ENCODE measurements at places on chromosomes 3 and 15.

- DNase-seq: no peak
Observed at GRCh38 chr15:83356501-83357399, 72.3 kb upstream of the BNC1 start.

DNA sequence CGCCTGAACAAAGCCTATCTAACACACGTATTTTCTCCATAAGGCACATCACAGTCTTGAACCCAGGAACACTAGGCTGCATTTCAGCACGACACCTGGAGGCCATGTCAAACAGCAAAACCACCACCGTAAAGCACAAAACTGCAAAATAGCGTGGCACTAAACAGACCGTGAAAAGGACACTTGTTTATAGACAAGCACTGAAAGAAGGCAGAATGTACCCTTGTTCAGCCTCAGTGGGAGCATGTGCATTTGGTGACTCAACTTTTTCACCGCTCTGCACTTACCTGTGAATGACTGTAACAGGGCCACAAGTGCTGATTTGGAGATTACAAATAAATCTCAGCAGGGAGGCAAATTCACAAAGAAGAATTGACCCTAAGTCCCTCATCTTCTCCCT is 80.8 kb downstream of the ISG20 start:
- no peak for DNase-seq

DNA sequence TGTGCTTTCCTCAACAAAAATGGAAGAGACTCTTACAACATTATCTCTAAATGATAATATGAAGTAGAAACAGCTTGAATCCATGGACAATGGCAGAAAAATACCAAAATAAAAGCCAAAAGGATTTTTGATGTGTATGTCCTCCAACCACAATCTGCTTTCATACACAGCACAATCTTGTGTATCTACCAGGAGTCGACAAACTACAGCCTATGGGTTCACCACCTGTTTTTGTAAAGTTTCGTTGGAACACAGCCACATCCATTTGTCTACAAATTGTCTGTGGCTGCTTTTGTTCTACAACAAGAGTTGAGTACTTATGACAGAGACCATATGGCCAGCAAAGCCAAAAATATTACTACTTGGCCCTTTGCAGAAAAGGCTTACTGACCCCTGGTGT is 88.7 kb upstream of the UBE2E2 start:
- DNase-seq: no peak

DNA sequence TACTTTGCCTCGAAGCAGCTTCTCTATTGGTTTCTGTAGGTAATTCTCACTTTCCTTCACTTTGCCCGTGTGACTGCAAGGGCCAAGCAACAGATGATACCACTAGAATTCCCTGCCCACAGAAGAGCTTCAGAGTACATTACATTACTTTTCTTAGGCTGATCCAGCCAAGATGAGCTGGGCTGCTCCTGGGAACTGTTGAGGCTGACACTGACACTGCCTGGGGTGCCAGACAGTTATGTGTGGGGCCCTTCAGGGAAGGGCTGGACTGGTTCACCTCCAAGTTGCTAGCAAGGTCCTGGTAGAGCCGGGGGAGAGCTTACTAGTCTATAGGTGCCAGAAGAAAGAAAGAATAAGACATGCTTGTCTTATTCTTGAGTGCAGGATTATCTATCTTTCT is 19.0 kb downstream of the GORASP1 start:
- no peak for DNase-seq

DNA sequence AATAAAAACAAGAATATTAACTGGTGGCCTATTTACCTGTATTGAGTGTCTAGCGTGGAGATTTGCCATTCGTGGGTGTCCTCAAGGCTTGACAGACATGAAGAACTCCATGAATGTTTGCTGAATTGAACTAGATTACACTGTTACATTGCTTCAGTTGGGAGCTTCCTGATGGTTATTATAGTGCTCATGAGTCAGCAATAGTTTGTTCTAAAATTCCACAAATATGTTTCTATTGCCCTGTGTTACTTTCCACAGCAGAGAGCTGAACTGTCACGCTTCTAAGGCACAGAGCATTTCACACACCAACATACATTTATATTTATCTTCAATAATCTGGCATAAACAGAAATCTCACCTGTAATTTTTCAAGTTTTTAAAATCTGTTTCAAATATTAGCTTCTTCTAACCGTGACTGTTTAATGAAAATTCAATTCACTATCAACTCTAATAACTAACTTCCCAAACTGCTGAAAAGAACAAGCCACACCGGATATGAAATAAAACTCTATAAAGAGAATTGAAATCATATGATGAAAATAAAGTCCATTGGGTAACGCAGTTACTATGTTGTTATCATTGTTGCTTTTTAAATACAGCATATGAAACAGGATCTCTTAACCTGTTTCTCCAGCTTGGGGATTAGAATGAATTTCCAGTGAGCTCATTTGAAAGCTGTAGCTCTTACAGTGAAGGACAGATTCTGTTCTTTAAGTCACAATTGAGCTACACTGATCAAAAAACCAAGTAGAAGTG is 61.2 kb upstream of the MCF2L2 start:
- DNase-seq: no peak

- no peak for DNase-seq
Observed at GRCh38 chr3:122031123-122031468, 9.0 kb upstream of the ILDR1 start.

GRCh38 chr3:161016417-161017313 is 88.5 kb downstream of the B3GALNT1 start:
- no peak for DNase-seq

DNA sequence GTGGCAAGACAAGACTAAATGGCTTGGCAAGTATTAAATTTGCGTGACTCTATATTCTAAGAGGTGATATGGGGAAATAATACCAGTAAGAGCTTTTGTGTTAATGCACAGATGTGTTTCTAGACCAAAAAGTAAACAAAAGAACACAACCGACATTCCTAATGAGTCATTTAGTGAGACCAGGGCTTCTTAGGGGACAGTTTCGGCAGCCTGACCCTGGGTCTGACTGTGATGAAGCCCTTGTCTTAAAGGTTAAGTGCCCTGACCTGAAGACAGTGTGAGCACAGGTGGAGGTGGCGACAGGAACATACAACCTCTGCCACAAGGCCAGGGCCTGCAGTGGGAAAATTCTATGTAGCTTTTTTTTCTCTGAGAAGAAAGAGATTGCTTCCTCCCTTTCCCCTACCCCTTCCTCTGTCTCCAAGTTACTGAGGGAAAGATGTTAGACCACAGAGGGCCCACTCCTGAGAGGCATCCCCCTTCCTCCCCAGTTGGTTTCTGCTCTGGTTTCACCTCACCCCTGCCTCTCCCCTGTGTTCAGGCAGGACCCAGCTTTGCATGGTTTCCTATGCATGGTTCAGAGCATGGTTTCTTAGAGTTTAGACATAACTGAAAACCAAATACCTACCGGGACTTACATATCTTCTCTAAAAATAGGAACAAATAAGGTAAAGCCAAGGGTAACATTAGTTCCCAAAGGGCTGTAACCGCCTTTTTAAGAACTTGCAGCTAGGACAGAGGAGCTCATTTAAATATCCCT is 24.8 kb upstream of the CMTM7 start:
- DNase-seq: no peak

DNA sequence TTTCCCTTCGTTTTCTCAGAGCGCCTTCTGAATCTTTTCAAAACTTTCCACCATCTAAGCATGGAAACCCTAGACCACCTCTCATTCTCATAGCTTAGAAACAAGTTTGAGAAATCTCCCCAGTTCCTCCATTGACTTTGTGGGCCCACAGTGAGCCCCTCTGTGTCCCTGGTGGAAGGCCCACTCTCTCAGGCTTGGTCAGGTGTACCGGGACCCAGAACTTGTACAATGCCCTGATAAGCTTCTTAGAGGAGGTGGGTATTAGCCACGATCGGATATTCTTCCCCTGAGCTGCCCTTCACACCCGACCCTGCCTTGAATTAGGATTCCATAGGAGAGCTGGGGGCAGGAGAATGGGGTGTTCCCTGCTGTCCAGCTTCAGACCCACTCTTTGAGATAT is at the start of gene SLC24A1:
SLC24A1 (plus strand) TSS at position 301 of the 400 bp plus-strand sequence. CDS start 2,143 bp downstream, outside the sequence.
- no peak for DNase-seq

GRCh38 chr3:128376516-128376915 is 90.2 kb downstream of the DNAJB8 start:
- DNase-seq: no peak

- no peak for DNase-seq
Observed at GRCh38 chr3:156620260-156620659, 54.1 kb upstream of the TIPARP start.

GRCh38 chr3:38331257-38332022 is 15.1 kb upstream of the XYLB start:
- no peak for DNase-seq

DNA sequence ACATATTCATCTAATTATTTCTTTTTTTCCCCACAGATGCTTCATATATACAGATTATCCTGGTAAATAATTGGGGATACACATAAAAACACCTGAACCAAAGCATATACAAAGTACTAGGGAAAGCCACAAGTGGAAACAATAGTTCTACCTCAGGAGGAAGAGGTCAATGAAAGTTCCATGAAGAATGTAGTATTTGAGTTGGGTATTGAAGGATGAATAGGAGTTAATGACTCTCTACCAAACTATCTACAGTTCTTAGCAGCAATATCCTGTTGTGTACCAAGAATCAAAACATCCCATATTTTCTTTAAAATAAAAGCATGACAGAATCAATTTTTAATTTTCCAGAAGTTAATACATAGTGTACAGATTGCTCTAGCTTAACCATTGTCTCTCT is 78.9 kb downstream of the STAC start:
- no peak for DNase-seq

DNA sequence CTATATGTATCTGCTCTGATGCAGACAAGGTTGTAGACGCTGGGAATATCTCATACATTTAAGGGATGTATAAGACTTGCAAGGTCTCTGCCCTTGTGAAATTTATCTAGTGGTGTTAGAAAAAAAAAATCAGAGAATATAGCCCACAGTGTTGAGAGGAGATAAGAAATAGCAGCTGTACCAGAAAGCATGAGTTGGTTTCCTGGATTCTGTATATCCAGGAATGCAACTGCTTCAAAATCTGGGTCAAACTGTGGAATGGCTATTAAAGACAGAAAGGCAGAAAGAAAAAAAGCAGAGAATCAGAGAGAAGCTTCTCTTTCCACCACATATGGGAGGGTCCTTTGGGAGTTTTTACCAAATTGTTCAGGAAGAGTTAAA is 1.5 kb upstream of the TMEM212 start:
- DNase-seq: no peak

DNA sequence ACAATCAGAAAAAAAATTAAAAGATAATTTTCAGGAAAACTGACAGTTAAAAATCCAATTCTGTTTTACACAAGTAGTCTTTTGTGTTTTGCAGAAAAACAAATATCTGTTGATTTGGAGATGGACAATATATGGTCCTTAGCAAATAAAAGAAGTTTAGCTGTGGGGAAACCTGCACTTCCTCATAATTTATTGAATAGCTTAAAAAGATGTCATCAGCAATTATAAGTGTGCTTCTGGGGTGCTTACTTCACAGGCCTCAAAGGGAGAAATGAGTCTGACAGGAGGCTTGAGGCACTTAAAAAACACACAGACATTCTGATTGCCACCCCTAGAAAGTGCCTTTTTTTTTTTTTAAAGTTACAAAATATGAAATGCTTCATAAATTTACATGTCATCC is 31.6 kb upstream of the CERS3 start:
- no peak for DNase-seq

- DNase-seq: no peak
Observed at GRCh38 chr3:101813817-101814440, 34.9 kb downstream of the NXPE3 start.

- no peak for DNase-seq
Observed at GRCh38 chr15:66849746-66850077, 147.7 kb downstream of the SMAD6 start.

DNA sequence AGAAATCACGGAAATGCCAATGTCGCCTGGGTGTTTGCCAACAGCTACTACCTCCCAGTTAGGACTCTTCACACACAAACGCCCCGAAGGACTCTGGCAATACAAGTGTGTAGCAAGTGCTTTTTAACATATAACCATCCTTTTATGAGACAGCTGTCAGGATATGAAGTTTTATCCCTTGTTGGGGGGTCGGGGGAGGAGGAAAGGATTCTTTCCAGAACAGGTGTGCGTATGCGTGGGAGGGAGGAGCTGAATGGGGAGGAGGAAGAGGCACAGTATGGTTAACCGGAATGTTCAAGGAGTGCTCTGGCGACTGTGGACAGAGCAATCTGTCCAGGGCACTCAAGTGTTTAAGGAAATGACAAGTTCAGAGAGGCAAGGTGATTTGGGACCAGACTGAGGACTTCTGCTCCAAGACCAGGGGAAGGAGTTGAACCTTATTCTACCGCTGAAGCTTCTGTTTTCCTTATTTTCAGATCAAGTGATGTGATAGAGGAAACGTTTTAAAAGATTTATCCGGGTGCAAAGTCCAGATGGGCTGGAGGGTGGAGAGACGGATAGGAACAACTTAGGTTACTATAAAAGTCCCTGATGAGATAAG is 1.3 kb downstream of the TSPAN3 start:
- peak; percentile 44 for DNase-seq
